ENCODE measurements at places on chromosomes 5 and 9.

- H3K27me3 ChIP-seq = no peaks in the 10 kb centered on the region
- peaks cover 16% of the 10 kb centered on the region for H3K4me1 ChIP-seq
- no peak for DNase-seq
- H3K4me3 ChIP-seq = no peak overlapping the region
- H3K27ac ChIP-seq = no peak overlapping the region
Measured at GRCh38 chr5:96651047-96651446, 11.1 kb upstream of the CAST start.

GRCh38 chr5:16855485-16855884, 80.6 kb downstream of the MYO10 start:
- no peak for DNase-seq
- peaks cover 9% of the 10 kb centered on the region for H3K4me1 ChIP-seq
- no peak overlapping the region for H3K4me3 ChIP-seq
- no peak overlapping the region for H3K27ac ChIP-seq
- H3K36me3 ChIP-seq = no peaks in the 10 kb centered on the region

DNA sequence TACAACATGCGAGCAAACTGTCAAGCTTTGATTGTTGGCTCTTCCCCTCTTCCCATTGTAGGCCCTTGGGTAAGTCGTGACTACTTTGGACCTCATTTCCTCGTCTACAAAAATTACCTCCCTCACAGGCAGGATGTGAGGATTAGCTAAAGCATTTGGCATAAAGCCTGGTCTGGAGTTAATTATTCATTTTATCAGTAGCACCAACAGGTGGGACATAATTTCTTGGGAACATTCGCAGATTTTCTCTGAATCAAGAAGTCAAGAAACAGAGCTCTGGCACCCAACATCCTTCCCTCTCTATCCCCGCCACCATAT, 39.9 kb upstream of the SEMA6A start:
- H3K27me3 ChIP-seq = no peaks in the 10 kb centered on the region
- no peak for DNase-seq
- no peaks in the 10 kb centered on the region for H3K4me1 ChIP-seq
- no peak overlapping the region for H3K27ac ChIP-seq
- no peaks in the 10 kb centered on the region for H3K36me3 ChIP-seq
- no peak overlapping the region for H3K4me3 ChIP-seq

GRCh38 chr9:38213631-38214299, 144.7 kb upstream of the SHB start:
- no peaks in the 10 kb centered on the region for H3K27me3 ChIP-seq
- H3K27ac ChIP-seq = no peak overlapping the region
- H3K36me3 ChIP-seq = no peaks in the 10 kb centered on the region
- no peaks in the 10 kb centered on the region for H3K4me1 ChIP-seq
- H3K4me3 ChIP-seq = no peak overlapping the region
- DNase-seq = no peak

- no peaks in the 10 kb centered on the region for H3K36me3 ChIP-seq
- no peaks in the 10 kb centered on the region for H3K27me3 ChIP-seq
- peaks cover 9% of the 10 kb centered on the region for H3K4me1 ChIP-seq
- no peak overlapping the region for H3K27ac ChIP-seq
Measured at GRCh38 chr5:54178991-54179390, 131.4 kb downstream of the ARL15 start.

DNA sequence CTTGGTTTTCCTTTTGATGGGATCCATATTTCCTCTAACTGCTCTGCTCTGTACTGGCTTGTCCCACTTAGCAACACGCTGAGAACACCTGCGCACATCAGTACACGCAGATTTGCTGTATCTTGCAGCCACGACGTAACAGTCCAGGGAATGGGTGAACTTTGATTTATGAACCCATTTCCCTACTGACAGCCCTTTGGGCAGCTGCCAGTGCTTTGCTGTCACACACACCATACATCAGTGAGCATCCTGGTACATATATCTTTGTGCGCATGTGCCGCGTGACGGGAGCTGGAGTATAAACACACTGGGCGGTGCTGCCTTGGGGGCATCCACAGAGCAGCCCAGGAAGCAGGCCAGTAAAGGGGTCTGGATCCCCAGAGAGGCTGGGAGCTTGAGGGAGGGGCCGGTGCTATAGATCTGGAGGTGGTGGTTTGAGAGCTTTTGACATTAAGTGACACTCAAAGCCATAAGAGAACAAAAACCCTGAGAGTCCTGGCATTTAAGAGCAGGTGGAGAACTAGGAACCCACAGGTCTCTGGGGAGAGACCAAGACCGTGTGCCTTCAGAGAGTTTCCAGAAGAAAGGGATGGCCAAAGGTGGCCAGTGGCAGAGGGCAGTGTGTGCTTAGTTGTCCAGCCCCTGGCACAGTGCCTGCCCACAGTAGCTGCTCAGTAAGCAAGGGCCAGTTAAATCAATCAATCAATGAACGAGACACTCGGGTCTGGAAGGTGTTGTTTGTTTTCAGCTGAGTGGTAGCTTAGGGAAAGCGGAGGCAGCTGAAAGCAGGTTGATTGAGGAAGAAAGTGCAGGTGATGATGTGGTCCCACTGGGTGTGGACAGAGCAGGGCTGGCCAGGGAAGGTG, 53.7 kb downstream of the LMX1B start:
- no peak overlapping the region for H3K4me3 ChIP-seq
- no peaks in the 10 kb centered on the region for H3K36me3 ChIP-seq
- peaks cover 26% of the 10 kb centered on the region for H3K27me3 ChIP-seq
- no peak overlapping the region for H3K27ac ChIP-seq

DNA sequence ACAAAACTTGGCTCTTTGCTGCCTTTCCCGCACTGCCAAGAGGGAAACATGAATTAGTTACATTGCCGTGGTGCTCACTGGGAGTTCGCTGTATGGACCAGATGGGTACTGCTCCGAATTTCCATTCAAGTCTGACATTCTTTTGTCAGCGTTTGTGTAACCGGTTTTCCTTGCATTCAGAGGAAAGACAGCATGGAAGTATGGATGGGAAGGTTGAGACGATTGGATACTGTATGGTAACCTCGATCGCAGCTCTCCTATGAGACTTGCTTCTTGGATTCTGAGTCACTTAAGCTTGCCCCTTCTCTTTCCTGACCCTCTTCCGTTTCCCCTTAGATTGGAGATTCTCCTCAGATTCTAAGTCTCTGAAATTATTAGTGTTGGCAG, 625 bp upstream of the UBLCP1 start:
- H3K4me3 ChIP-seq = peak overlapping the region; percentile 63
- no peaks in the 10 kb centered on the region for H3K36me3 ChIP-seq
- peaks cover 13% of the 10 kb centered on the region for H3K4me1 ChIP-seq

DNA sequence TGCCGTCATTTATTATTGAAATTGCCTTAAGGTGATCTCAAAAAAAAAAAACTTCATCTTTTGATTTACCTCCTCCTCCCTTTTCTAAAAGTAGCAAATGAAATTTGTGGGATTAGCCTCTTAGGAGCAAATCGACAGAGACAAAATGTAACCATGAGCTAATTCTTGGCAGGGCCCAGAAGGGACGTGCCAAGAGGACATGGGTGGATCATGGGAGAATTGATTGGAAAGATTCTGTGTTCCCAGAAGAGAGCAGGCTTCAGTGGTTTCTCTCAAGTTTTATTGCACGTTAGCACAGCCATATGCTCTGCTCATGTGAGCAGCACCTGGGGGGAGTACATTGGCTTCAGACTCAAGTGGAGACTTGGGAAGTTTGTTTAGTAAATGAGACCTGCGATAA, 394.6 kb downstream of the ELAVL2 start:
- H3K36me3 ChIP-seq = no peaks in the 10 kb centered on the region
- H3K27ac ChIP-seq = no peak overlapping the region
- H3K4me1 ChIP-seq = no peaks in the 10 kb centered on the region
- H3K27me3 ChIP-seq = no peaks in the 10 kb centered on the region
- DNase-seq = no peak
- no peak overlapping the region for H3K4me3 ChIP-seq

DNA sequence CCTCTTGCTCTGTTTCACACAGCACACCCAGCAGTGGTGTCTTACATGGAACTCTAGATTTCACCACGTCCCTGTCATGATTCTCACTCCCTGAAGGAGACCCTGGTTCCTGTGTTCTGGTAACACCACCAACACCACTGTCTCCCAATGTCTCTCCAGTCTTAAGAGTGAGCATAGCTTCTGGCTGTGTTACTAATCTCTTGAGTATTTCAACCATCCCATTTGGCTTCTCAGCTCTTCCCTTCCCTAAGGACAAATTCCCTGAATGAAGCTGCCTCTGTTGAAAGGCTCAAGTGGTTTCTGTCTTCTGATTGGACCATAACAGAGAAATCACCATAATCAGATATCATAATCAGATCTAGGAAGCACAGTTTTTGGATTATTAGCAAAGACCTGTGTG, 311.8 kb downstream of the DNAH5 start:
- DNase-seq = no peak
- no peaks in the 10 kb centered on the region for H3K4me1 ChIP-seq
- no peak overlapping the region for H3K27ac ChIP-seq
- H3K36me3 ChIP-seq = no peaks in the 10 kb centered on the region
- H3K4me3 ChIP-seq = no peak overlapping the region

DNA sequence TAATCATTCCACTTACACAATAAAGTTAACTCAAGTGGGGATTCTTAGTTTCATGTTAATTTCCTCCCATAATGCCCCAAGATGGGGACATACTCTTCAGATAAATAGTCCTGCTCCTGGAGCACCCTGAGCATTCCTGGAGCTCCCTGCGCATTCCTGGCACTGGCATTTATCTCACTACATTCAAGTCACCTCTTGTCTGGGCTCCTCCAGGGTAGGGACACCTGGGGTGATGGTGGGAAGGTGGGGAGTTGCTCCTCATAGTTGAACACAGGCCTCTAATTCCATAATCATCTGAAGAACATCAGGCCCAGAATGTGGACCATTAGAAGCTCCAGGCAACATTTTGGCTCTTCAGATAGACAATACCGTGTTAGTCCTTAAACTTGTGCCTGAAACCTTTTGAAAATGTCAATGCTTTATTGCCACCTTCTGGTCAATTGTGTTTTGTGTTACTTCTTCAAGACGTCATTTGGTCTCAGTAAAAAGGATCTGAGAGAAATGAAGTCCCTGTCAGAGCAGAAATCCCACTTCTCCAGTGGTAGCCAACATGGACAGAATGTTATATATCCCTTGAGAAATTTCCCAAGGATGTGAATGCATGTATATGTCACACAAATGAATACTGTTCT, 14.2 kb upstream of the AGGF1 start:
- peak; percentile 54 for DNase-seq
- no peaks in the 10 kb centered on the region for H3K36me3 ChIP-seq
- no peak overlapping the region for H3K4me3 ChIP-seq

GRCh38 chr5:79456890-79457583, 56.9 kb downstream of the HOMER1 start:
- no peaks in the 10 kb centered on the region for H3K27me3 ChIP-seq
- H3K36me3 ChIP-seq = no peaks in the 10 kb centered on the region
- DNase-seq = no peak
- no peak overlapping the region for H3K4me3 ChIP-seq
- H3K4me1 ChIP-seq = no peaks in the 10 kb centered on the region

DNA sequence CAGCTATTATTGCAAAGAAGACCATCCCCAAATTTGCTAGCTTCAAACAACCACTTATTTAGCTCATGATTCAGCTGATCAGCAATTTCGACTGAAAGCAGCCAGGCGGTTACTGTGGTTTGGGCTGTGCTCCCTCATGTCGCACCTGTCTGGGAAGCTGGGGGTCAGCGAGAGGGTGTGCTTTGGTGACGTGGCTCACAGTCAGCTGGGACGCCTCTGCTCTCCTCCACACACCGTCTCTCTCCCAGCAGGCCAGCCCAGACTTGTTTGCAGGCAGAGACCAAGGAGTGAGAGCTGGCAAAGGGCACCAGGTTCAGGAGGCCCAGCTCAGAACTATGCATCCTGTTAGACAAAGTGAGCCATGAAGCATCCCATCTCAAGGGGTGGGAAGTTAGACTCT, 140.9 kb downstream of the SYK start:
- H3K4me3 ChIP-seq = no peak overlapping the region
- no peak for DNase-seq
- no peaks in the 10 kb centered on the region for H3K36me3 ChIP-seq
- no peaks in the 10 kb centered on the region for H3K4me1 ChIP-seq

DNA sequence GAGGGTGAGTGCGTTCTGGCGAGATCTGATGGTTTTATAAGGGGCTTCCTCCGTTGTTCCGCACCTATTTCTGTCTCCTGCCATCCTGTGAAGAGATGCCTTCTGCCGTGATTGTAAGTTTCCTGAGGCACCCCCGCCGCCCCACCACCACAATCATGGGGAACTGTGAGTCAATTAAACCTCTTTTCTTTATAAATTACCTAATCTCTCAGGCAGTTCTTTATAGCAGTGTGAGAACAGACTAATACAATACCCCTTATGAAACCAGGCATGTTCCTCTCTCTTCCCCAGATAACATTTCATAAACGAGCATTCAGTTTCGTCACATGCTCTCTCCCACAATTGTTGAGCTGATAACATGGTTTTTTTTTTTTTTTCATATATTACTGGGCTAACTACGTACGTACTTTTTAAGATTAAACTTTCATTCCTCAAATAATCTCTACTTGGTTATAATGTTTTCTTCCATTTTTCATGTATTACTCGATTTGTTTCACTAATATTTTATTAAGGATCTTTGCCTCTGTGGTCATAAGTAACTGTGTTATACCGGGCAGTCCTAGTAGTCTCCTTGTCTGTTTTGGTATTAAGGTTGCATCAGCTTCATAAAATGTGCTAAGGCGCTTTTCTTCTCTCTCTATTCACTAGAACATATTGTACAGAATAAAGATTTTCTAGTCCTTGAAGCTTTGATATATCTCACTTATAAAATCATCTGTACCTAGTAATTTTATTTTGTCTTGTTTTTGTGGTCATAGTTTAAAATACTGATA, 64.9 kb upstream of the MVB12B start:
- H3K4me3 ChIP-seq = no peak overlapping the region
- H3K4me1 ChIP-seq = no peaks in the 10 kb centered on the region
- H3K27ac ChIP-seq = no peak overlapping the region
- H3K36me3 ChIP-seq = no peaks in the 10 kb centered on the region
- DNase-seq = no peak
- H3K27me3 ChIP-seq = peaks cover 33% of the 10 kb centered on the region

GRCh38 chr5:178293400-178293799, 60.8 kb upstream of the PHYKPL start:
- DNase-seq = no peak
- no peaks in the 10 kb centered on the region for H3K27me3 ChIP-seq
- H3K27ac ChIP-seq = no peak overlapping the region
- H3K4me1 ChIP-seq = peaks cover 13% of the 10 kb centered on the region

GRCh38 chr9:6855860-6856259, 98.1 kb downstream of the KDM4C start:
- no peak overlapping the region for H3K4me3 ChIP-seq
- H3K4me1 ChIP-seq = no peaks in the 10 kb centered on the region
- no peak overlapping the region for H3K27ac ChIP-seq
- no peak for DNase-seq

GRCh38 chr5:88404405-88404804, 135.8 kb upstream of the TMEM161B start:
- H3K27ac ChIP-seq = no peak overlapping the region
- no peaks in the 10 kb centered on the region for H3K36me3 ChIP-seq
- peaks cover 12% of the 10 kb centered on the region for H3K27me3 ChIP-seq

GRCh38 chr5:40623480-40624420, 56.0 kb upstream of the PTGER4 start:
- H3K27me3 ChIP-seq = no peaks in the 10 kb centered on the region
- no peak overlapping the region for H3K27ac ChIP-seq
- H3K36me3 ChIP-seq = no peaks in the 10 kb centered on the region
- no peak overlapping the region for H3K4me3 ChIP-seq
- no peak for DNase-seq

GRCh38 chr9:17088566-17088965, 46.3 kb upstream of the CNTLN start:
- H3K27me3 ChIP-seq = no peaks in the 10 kb centered on the region
- no peaks in the 10 kb centered on the region for H3K4me1 ChIP-seq
- H3K27ac ChIP-seq = no peak overlapping the region
- no peak for DNase-seq
- no peak overlapping the region for H3K4me3 ChIP-seq

- H3K36me3 ChIP-seq = no peaks in the 10 kb centered on the region
- DNase-seq = no peak
- H3K4me1 ChIP-seq = no peaks in the 10 kb centered on the region
- H3K27ac ChIP-seq = no peak overlapping the region
Measured at GRCh38 chr9:97940233-97940632, 2.3 kb upstream of the HEMGN start.
